ENCODE measurements at places on chromosomes 13 and 19.

GRCh38 chr13:79307433-79307861 is 98.6 kb downstream of the RBM26 start:
- H3K4me3 ChIP-seq = no peak overlapping the region
- no peaks in the 10 kb centered on the region for H3K4me1 ChIP-seq
- H3K36me3 ChIP-seq = no peaks in the 10 kb centered on the region
- H3K27ac ChIP-seq = no peak overlapping the region
- no peaks in the 10 kb centered on the region for H3K27me3 ChIP-seq

- no peaks in the 10 kb centered on the region for H3K36me3 ChIP-seq
- no peak overlapping the region for H3K4me3 ChIP-seq
- no peaks in the 10 kb centered on the region for H3K27me3 ChIP-seq
Observed at GRCh38 chr13:82747958-82748357, 1134.3 kb downstream of the SLITRK1 start.

- H3K36me3 ChIP-seq = no peaks in the 10 kb centered on the region
- no peak for DNase-seq
- H3K27ac ChIP-seq = no peak overlapping the region
Observed at GRCh38 chr19:16714702-16715287, 4.9 kb upstream of the NWD1 start.

DNA sequence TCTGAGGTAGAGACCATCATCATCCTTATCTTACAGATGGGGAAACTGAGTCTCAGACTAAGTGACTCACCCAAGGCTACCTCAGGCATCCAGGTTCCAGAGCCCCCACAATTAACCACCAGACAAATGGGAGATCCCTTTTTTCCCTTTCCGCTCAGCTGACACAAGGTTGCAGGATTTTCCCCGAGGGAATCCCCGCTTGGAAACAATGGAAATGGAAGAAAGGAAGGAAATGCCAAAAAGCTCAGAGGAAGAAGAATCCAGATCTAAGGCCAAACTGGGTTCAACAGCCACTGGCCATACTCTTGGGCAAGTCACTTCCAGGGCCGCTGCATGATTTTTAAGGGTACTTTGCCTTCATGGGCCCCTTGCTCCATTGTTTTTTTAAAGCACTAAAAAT is 1.6 kb downstream of the ZNF71 start:
- no peak for DNase-seq
- H3K36me3 ChIP-seq = peaks cover 34% of the 10 kb centered on the region
- H3K4me3 ChIP-seq = no peak overlapping the region
- H3K27ac ChIP-seq = no peak overlapping the region

DNA sequence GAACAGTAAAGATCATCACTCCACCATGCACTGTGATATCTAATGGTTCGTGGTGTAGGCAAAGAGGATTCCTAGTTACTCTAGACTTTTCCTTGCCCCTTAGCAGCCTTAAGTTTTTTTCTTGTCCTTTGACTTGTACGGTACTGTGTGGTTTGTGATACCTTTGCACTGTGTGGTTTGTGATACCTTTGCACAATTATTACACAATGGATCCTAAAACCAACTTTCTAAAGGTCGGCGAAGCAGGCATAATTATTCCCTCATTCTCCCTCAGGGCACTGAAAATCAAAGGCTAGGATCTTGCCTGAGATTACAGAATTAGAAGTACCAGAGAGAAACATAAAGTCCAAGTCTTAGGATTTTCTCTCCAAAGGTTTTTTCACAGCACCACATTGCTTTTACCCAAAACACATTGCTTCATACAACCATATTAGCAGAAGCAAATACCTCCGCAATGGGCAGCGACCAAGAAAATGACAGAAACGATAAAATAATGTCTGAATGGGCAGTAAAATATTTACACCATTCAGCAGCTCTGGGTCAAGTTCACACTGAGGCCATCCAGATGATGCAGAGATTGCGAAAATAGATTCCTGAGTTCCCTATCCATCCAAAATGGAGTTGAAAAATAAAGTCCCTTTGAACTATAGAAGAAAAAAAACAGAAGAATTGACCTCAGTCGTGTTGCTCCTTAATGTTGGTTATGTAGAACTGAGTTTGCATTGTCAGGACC is 106.4 kb downstream of the FGF14 start:
- no peaks in the 10 kb centered on the region for H3K36me3 ChIP-seq
- no peaks in the 10 kb centered on the region for H3K4me1 ChIP-seq
- H3K4me3 ChIP-seq = no peak overlapping the region
- H3K27ac ChIP-seq = no peak overlapping the region
- H3K27me3 ChIP-seq = no peaks in the 10 kb centered on the region

GRCh38 chr19:14022469-14022868 is 5.5 kb upstream of the RLN3 start:
- no peaks in the 10 kb centered on the region for H3K36me3 ChIP-seq
- no peak for DNase-seq
- H3K27ac ChIP-seq = no peak overlapping the region
- no peaks in the 10 kb centered on the region for H3K27me3 ChIP-seq
- H3K4me1 ChIP-seq = no peaks in the 10 kb centered on the region

- peaks cover 8% of the 10 kb centered on the region for H3K4me1 ChIP-seq
- peak; percentile 82 for DNase-seq
- peak overlapping the region; percentile 98 for H3K27ac ChIP-seq
Observed at GRCh38 chr13:60397704-60398378, 821 bp downstream of the TDRD3 start.

- H3K27me3 ChIP-seq = peaks cover 20% of the 10 kb centered on the region
- H3K27ac ChIP-seq = no peak overlapping the region
- no peak for DNase-seq
- H3K4me1 ChIP-seq = peaks cover 4% of the 10 kb centered on the region
- no peak overlapping the region for H3K4me3 ChIP-seq
- no peaks in the 10 kb centered on the region for H3K36me3 ChIP-seq
Observed at GRCh38 chr19:22619932-22620331, 14.2 kb upstream of the ZNF492 start.

GRCh38 chr13:69600811-69601210 is 506.8 kb upstream of the ATXN8OS start:
- H3K27me3 ChIP-seq = no peaks in the 10 kb centered on the region
- H3K4me1 ChIP-seq = no peaks in the 10 kb centered on the region
- H3K36me3 ChIP-seq = no peaks in the 10 kb centered on the region

DNA sequence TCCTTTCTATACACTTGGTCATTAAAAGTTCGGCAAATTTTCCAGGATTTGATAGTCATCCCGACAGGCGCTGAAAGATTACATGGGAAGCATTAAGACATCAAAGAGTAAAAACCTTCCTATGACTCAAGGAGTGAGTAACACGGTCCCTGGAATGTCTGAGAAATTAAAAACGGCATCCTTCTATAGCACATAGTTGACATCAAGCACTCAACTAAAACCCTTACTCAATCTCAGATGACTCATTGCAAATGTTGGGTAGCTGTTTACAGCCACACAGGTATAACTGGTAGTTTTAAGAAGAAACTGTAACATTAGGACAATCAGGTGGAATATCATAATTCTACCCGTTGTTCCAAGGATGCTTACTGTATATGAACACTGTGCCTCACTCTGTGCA is 6.4 kb upstream of the LGALS13 start:
- no peak overlapping the region for H3K27ac ChIP-seq
- H3K4me3 ChIP-seq = no peak overlapping the region
- no peak for DNase-seq
- no peaks in the 10 kb centered on the region for H3K4me1 ChIP-seq

DNA sequence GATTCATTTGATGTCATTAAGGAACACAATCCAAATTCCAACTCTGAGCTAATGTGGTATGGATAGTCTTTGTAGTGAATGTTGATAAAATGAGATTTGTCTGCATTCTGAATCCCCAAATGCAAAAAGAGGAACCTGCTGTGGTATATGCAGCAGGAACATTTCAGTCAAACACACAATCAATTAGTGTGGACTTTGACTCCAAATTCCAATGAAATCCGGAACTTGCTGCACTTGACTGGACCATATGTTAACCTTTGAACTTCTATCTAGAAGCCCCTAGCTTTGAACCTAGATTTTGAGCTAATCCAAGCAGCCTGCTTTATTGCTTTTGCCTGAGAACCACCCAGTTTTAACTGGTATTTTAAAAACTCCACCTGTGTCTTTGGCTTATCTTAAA is 341.3 kb downstream of the SPRY2 start:
- no peaks in the 10 kb centered on the region for H3K27me3 ChIP-seq
- no peaks in the 10 kb centered on the region for H3K36me3 ChIP-seq
- no peaks in the 10 kb centered on the region for H3K4me1 ChIP-seq
- no peak for DNase-seq

GRCh38 chr13:28854657-28855056 is 34.5 kb downstream of the MTUS2 start:
- no peak overlapping the region for H3K27ac ChIP-seq
- no peaks in the 10 kb centered on the region for H3K27me3 ChIP-seq
- no peak overlapping the region for H3K4me3 ChIP-seq
- no peaks in the 10 kb centered on the region for H3K4me1 ChIP-seq
- peak; percentile 3 for DNase-seq
- no peaks in the 10 kb centered on the region for H3K36me3 ChIP-seq

DNA sequence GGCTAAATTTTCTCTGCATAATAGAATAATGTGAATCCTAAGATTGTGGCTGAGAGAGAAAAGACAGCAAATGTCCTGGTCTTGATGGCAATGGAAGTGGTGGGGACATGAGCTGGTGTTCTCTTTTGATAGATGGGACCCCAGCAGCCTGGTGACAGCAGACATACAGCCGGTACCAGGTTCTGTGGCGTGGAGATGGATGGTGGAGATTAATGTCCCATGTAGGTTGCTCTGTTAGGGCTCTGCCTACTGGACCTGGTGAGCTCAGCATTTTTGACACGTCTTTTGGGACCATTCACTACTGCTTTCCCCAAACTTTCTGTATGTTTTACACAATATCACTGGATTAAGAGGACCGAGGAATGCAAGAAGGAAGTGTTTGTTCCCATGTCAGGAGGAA is 8.2 kb upstream of the SIGLEC14 start:
- no peak overlapping the region for H3K4me3 ChIP-seq
- no peaks in the 10 kb centered on the region for H3K36me3 ChIP-seq
- H3K27me3 ChIP-seq = peaks cover 1% of the 10 kb centered on the region
- no peak overlapping the region for H3K27ac ChIP-seq
- DNase-seq = no peak

DNA sequence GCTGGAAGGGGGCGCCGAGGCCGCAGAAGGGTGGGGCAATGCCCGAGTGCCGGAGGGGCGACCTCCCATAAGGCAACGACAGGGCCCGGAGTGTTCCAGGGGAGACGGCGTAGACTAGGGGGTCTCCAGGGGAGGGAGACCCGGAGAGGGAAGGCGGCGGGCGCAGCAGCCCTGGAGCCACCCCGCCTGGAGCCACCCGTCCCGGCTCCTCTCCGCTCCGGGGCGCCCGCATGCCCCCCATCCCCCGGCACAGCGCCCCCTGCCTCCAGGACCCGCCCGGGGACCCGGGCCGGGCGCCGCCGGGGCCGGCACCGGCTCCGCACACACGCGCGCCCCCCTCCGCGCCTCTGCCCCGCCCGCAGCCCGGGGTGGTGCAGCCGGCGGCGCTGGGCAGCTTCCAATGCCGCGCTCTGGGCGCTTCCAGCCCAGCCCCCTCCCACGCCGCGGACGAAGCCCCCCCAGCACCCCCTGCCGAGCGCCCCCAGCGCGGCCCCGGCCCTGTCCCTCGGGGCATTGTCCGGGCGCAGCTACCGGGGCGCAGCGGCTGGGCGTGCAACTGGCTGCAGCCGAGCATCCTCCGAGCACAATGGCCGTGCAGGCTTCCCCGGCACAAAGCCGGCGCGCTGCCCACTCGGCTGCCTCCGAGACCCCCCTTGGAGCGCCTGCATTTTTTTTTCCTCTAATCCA is 519 bp downstream of the PTPRS start:
- H3K27ac ChIP-seq = no peak overlapping the region
- no peaks in the 10 kb centered on the region for H3K36me3 ChIP-seq
- peak; percentile 41 for DNase-seq
- peaks cover 19% of the 10 kb centered on the region for H3K4me1 ChIP-seq
- peaks cover 61% of the 10 kb centered on the region for H3K27me3 ChIP-seq
- peak overlapping the region; percentile 63 for H3K4me3 ChIP-seq
